ENCODE measurements at places on chromosomes 6 and 20.

DNA sequence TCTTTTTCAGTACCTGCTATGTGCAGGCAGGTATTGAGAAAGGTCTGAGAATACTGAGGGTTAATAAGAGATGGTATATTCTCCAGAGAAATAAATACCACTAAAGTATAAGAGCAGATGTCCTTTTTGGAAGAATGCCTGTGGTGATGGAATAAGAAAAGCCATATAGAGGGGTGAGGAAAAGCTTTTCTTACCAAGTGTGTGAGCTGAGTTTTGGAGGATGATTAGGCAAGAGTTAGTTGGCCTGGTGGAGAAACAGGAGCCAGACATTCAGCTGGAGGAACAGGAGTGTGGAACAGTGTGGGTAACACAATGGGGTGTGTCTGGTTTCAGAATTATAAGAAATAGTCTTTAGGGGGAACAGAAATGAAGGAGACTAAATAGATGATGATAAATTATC is 19.9 kb downstream of the ZNF451 start:
- DNase-seq: no peak

DNA sequence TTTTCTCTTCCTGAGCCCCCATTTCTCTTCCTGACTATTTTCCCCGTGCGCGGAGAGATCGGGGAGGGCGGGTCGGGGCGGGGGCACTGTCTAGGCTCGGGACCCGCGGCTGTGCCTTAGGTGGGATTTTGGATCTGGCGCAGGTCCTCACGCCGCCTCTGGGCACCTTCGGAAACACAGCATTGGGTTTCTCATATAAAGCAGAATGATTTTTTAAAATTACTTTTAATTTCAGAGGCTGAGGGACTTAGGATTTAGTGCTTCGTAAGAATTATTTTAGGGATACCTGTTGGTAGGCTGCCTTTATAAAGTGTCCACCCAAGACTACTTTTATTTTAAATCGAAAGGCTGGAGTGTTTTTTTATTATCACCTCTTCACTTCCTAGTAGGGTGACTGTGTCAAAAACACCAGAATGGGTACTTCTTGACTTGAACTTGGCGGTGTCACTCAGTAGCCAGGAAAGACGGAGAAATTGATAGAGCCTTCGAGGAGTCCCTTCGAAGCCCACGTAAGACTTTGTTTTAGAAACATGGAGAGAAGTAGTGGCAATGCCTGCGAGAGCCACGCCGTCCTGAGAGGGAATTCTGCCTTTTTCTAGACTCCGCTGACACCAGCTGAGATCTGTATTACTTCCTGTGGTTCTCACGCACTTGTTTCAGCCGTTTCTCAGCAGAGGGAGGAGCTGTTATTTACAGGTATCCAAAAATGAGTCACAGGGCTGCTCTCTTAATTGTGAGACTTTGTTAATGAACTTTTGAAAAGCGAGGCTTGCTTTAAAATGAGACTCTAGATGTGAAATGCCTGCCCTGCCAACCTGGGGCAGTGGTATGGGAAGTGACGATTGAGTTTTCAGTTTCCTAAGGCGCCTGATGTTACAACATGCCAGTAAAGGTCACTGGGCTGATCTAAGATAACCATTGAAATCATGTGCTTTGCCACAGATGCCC is 667 bp downstream of the STX11 start:
- DNase-seq: peak; percentile 69

DNA sequence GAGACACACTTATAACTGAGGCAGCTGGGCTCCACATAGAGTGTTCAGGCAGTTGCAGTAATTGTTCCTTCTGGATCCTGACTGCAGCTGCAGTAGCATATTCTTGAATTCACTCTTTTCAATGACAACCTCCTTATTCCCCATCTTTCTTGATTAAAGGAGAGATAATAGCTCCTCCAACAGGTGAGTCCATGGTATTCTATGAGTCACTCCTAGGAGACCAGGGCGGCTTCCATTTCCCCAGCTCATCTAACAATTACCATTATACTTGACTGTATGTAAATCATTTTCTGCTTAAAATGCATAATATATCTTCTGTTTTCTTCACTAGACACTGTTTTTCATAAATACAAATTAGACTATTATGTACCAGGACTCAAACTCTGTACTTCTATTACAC is 62.4 kb downstream of the TENT5A start:
- DNase-seq: no peak

DNA sequence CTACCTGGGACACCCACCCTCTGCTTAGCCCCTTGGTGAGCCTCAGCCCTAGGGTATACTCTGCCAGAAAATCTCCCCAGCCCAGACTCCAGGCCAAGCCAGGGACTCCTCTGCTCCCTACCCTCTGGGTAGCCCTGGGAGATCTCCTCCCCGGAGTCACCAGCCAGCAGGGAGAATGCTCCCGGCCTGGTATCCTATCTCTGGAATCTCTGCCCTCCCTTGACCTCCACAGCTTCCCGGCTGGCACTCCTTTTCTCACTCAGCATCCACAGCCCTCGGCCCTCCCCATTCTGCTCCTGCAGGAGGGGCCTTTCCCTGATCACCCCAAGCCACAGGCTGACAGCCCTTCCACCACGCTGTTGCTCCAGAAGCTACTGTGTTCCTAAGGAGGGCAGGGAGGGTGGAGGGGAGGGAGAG is 22.6 kb downstream of the NOL4L start:
- DNase-seq: no peak

DNA sequence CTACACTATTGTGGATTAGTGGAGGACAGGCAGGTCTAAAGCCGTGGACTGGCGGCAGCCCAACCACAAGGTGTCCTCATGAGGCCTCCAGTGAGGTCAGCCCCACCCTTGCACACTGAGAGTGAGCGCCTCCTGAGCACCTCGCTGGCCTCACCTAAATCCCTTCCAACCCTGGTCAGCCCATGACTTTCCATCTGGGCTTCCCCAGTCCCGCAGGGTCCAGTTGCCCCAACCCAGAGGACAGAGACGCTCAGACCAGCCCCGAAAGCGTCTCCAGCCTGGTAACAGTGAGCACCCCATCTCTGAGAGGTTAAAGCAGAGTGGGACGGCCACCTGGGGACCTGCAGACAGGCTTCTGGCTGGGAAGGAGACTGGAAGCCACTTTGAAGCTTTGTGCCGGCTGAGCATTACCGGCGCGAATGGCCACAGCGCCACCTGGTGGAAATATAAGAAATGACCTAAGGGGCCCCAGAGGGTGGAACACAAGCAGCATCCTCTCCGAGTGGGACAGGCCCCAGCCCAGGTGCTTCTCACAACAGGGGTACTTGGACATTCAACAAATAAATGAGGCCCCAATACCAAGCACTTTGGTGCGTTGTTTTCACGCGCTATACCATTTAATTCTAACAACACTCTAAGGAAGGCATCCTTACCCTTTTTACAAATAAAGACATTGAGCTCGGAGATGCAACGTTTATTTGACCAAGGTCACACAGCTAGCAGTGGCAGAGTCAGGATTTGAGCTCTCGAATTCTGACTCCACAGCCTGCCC is 65.7 kb upstream of the TOP1 start:
- peak; percentile 82 for DNase-seq

DNA sequence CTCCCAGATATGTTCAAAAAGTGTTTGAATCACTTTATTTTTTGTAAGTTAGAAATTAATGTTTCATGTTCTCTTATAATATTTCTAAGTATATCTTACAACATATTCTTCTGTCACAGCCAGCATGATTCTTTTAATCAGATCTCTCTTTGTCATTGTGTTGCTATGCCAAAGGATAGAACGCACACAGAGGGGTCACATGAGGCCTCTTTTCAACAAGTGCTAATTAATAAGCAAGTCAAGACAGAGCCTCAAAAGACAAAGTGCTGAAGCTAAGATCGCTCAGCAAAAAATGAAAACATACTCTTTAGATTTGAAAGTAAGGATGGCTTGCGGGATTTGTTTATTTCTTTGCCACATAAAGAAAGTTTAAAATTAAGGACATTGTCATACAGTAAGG is 508.8 kb upstream of the PTCHD4 start:
- no peak for DNase-seq

DNA sequence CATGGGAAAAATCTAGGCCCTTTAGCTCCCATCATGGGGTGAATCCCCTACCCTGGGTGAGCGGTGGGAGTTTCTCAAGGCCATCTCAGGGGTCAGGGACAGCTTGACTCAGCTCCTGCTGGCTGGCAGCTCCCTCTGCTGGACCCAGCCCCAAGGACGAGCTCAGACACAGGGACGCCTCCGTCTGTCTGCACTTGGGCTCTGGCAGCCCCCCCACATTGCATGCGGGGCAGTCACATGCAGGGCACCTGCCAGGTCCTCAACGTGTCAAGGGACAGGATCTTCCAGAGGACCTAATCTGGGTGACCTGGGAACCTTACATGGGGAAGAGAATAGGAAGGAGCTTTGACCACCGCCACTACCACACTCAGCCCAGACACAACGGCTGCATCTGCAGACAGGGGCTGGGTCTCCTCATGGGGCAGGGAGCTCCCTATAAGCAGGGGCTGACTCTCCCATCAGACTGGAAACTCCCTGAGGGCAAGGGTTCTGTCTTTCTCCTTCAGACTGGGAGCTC is 173.4 kb downstream of the MRPL14 start:
- no peak for DNase-seq

GRCh38 chr6:89542866-89543265 is 95.7 kb downstream of the LYRM2 start:
- no peak for DNase-seq

DNA sequence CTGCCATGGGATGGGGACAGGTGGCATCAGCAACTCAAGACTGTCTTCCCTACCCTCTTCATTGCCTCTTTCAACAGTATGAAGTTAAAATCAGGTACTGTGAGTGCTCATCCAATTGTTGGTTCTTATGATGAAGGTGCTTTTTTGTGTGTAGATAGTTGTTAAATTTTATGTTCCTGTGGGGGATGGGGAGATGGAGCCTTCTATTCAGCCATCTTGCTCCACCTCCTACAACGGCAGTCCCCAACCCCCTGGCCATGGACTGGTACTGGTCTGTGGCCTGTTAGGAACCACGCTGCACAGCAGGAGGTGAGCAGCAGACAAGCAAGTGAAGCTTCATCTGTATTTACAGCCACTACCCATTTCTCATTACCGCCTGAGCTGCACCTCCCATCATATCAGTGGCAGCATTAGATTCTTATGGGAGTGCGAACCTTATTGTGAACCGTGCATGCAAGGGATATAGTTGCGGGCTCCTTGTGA is 47.8 kb upstream of the TOP1 start:
- DNase-seq: no peak

DNA sequence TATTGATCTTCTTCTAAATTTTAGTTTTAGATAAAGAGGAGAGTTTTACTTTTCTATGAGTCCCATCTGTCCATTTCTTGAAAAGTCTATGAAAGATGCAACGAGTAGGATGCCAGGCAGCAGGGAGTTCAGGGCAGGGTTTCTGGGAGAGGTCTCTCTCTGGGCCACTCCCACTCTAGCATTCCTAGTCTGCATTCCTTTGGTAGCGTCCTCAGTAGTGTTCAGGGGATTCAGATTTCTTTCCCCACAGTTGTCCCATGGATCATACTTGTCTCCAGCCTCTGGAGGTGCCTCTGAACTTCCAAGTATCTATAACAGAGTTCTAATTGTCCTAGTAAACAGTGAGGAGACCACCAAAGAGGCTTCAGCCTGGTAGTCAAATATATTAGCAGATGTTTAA is 225.3 kb downstream of the RIMS1 start:
- no peak for DNase-seq

- DNase-seq: no peak
Observed at GRCh38 chr6:147022041-147022440, 182.2 kb upstream of the STXBP5 start.

GRCh38 chr20:24046888-24047287 is 58.3 kb upstream of the GGTLC1 start:
- no peak for DNase-seq

- no peak for DNase-seq
Observed at GRCh38 chr20:57003012-57003411, 263.4 kb downstream of the BMP7 start.

DNA sequence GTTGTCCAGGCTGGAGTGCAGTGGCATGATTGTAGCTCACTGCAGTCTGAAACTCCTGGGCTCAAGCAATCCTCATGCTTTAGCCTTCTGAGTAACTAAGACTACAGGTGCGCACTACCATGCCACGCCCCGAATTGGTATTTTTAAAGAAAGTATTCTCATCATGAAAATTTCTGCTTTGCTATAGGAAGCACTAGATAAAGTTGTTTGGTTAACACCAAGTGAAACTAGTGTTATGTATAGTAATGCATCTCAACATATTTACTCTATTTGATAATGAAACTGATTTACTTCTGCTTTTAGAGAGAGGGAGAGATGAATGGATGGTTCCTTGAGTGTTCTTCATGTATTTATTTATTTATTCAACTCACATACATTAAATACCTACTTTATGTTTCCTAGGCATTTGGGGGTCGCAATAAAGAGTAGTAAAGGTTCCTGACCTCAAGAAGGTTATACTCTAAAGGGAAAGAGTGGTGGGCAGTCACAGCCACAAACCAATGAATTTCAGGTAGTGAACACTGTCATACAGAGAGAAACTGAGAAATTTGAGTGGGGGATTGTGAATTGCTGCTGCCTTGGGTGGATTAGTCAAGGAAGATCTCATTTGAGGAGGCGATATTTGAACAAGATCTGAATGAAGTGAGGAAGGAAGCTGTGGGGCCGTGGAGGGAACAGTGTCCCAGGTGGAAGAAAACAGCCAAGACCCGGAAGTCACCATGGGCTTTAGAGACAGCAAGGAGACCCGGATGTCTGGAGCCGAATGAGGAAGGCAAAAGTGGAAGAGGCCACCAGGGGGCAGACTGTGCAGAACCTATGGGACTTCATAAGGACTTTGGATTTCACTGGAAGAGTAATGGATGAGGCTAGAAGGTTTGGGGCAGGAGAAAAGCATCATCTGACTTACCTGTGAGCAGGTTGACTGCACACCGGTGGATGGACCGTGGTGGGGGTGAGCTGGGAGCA is 185.6 kb downstream of the TSHZ2 start:
- peak; percentile 42 for DNase-seq

GRCh38 chr6:114007516-114007915 is 36.6 kb upstream of the HDAC2 start:
- peak; percentile 1 for DNase-seq

GRCh38 chr20:55058938-55059337 is 583.5 kb downstream of the DOK5 start:
- DNase-seq: no peak

GRCh38 chr6:113412589-113413357 is 444.4 kb upstream of the MARCKS start:
- no peak for DNase-seq

DNA sequence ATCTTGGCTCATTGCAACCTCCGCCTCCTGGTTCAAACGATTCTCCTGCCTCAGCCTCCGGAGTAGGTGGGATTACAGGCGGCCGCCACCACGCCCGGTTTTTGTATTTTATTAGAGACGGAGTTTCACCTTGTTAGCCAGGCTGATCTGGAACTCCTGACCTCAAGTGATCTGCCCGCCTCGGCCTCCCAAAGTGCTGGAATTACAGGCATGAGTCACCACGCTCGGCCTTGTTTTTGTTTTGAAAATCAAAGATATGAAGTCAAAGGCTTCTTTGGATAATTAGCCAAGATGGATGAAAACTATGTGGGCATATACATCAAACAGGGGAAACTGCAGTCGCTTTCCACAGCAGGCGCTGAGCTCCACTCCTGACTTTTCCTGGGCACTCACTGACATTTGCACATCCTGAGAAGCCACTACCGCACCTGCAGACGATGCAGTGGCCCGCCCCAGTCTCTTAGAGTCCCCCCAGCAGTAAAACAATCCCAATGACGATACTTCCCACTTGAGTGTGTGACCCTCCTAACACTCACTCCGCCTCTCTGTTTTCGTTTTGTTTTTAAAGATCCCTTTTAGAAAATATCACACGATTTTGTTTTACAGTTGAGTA is 44.1 kb downstream of the GJA1 start:
- no peak for DNase-seq
